ENCODE measurements at places on chromosomes 13 and 19.

DNA sequence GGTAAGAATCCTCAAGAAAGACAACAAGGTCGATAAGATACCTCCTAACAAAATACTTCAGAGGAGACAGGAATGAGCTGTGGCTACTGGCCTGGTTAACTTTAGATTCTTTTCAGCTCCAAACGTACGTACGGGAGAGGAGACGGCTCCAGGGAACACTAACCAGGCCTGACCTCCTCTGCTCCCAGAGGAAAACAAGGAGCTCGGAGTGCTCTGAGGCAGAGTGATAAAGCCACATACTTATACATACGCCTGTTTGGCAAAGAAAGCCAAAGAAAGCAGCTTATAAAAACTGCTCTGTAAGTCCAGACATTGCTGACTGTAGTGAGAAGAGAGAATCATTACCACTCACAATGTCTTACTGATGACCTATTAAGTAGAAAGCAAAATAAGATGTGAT lies 263.9 kb downstream of the MZT1 start:
- no peaks in the 10 kb centered on the region for H3K27me3 ChIP-seq
- DNase-seq, result no peak
- no peak overlapping the region for H3K27ac ChIP-seq
- no peak overlapping the region for H3K4me3 ChIP-seq

DNA sequence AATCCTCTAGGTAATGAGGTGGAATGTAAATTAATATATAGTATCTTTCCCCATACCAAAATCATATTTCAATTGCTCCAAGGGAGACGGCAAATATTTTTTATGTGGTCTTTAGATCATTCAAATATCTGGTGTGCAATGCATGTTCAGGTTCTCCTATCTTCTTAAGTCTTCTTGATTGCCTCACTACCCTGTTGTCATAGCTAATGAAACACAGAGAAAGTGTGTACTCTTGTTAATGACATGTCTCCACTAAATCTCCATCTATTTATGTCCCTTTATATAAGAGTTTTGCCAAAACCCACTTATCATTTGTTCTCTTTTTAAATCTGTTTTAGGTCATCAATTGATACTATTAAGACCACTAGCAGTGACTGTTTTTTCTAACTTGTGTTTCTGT lies 6.6 kb downstream of the STARD13 start:
- DNase-seq, result no peak
- no peaks in the 10 kb centered on the region for H3K36me3 ChIP-seq

DNA sequence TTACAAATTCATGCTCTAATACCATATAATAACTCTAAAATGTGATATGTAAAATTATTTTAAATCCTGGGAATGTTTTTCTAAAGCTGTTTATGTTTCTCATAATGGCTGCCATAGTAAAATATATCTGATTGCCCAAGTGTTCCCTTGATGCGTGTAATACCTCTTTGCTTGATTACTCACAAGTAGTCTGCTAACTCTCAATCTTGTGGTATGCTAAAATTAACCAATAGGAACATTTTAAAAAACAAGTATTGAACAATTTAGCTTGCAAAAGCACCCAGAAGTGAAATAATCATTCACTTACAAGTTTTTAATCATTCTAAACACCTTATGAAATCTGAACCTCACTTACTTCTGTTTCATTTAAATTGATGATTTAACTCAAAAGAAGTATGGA lies 386.0 kb upstream of the ATXN8OS start:
- peaks cover 4% of the 10 kb centered on the region for H3K36me3 ChIP-seq
- H3K27ac ChIP-seq, result no peak overlapping the region
- no peaks in the 10 kb centered on the region for H3K27me3 ChIP-seq
- DNase-seq, result no peak
- H3K4me3 ChIP-seq, result no peak overlapping the region

- no peaks in the 10 kb centered on the region for H3K4me1 ChIP-seq
- H3K27ac ChIP-seq, result no peak overlapping the region
- H3K27me3 ChIP-seq, result no peaks in the 10 kb centered on the region
- no peaks in the 10 kb centered on the region for H3K36me3 ChIP-seq
These were observed 1700.6 kb downstream of the PCDH9 start for GRCh38 chr13:65529541-65529940.

DNA sequence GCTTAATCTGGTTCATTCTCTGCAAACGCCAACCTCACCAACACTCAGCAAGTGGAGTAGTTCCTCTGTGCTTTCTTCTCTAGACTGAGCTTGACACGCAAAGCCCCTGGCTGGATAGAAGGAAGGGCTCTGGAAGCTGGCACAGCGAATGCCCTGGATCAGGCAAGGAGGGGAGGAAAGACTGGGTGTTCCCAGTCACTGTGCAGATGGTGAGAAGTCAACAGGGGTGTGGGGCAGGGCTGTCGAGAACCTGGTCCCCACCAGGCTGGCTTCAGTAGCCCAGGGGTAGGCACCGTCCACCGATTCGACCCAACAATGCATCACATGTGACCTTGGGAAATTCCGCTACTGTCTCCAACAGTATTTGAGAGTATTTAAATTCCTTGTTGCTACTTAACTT lies 65.5 kb downstream of the TSHZ3 start:
- H3K4me3 ChIP-seq, result no peak overlapping the region
- H3K27me3 ChIP-seq, result no peaks in the 10 kb centered on the region
- peaks cover 7% of the 10 kb centered on the region for H3K4me1 ChIP-seq
- no peaks in the 10 kb centered on the region for H3K36me3 ChIP-seq
- DNase-seq, result no peak

DNA sequence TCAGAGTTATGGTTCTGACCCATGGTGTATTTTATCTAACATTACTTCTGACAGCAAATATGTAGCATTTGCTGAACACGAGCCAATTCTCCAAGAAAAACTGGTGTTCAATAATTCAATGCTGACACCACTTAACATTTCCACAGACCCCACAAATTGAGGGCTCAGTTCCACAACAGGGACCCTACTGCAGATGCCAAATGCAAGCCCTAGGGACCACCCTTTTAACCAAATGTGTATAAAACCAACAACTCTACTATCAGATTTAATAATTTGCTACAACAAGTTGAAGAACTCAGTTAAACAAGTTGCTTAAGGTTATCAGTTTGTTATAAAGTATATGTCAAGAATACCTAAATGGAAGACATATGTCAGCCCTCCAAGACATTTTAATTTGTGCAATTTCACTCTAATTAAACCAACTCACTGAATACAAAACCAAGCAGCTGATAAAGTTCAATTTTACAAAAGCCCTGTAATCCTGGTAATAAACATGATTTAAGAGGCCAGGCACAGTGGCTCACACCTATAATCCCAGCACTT lies 6.7 kb downstream of the ZNF44 start:
- peak overlapping the region; percentile 90 for H3K27ac ChIP-seq
- peak overlapping the region; percentile 25 for H3K4me3 ChIP-seq
- H3K4me1 ChIP-seq, result peaks cover 36% of the 10 kb centered on the region
- H3K36me3 ChIP-seq, result peaks cover 19% of the 10 kb centered on the region

- no peak overlapping the region for H3K4me3 ChIP-seq
- H3K4me1 ChIP-seq, result no peaks in the 10 kb centered on the region
- DNase-seq, result no peak
- no peaks in the 10 kb centered on the region for H3K27me3 ChIP-seq
These were observed 1250.7 kb downstream of the UQCRFS1 start for GRCh38 chr19:27962264-27962663.

DNA sequence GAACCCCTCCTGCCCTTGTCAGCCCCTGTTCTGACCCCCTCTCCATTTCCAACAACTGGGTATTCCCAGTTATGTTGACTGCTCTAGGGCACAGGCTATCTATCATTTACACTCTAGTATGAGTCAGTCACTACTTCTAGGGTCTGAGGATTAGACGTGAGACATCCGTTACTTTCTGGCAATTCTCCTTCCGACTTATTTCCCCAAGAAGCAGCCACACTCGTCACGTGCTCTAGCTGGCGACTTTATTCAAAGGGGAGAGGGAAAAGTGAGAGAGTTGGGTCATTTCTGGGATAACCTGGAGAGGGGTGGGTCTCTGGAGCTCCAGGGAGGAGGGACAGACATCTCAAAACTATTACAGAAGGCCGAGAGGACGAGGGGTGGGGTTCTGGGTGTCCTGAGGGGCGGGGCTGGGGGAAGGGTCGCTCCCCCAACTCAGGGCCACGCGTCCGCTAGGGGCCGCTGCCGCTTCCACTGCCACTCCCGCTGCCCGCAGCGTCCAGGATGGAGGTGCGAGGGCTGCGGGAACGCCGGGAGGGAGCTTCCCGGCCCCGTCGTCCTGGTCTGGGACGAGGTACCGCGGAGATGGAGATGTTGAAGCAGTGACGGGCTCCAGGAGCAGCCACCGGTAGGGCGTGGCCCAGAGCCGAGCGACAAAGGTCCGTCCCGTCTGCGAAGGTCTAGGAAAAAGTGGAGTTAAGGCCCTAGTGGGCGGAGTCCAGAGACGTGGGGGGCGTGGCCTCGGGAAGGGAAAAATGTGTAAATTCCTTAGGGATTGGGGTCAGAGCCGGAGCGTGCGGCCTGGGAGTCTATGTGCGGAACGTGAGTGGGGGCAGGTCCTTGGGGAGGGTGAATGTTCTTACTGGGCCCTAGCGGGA lies 8.9 kb downstream of the RTBDN start:
- no peak for DNase-seq
- no peak overlapping the region for H3K27ac ChIP-seq
- peaks cover 57% of the 10 kb centered on the region for H3K27me3 ChIP-seq
- peaks cover 5% of the 10 kb centered on the region for H3K4me1 ChIP-seq

Measured in effector memory CD8-positive, alpha-beta T cell (primary cell).